ENCODE measurements at places on chromosomes 2 and 18. TPM values are rescaled to one million over a fixed set of nuclear protein-coding genes. Genes with fewer than 3 reads are reported as not detected.

The ZNF24 gene
- 121 TPM for total RNA-seq

The FMNL2 gene
- total RNA-seq = 73.3 TPM

The CCDC74B gene
- 13.4 TPM for total RNA-seq

The ALKAL2 gene
- 6.8 TPM for total RNA-seq

The WDPCP gene
- 53.5 TPM for total RNA-seq

The FZD7 gene
- 31.8 TPM for total RNA-seq

The NDUFS1 gene
- 167 TPM for total RNA-seq

The SERPINB11 gene
- total RNA-seq = 0.93 TPM

The PROKR1 gene
- 3.1 TPM for total RNA-seq

The KIAA2012 gene
- not detected for total RNA-seq

The HRH4 gene
- total RNA-seq = not detected

The AQP12A gene
- not detected for total RNA-seq

The KLHL29 gene
- 31.6 TPM for total RNA-seq

The MRPL19 gene
- 60.4 TPM for total RNA-seq

The CLK1 gene
- total RNA-seq = 392 TPM

The LHCGR gene
- 8.3 TPM for total RNA-seq

The ARL6IP6 gene
- total RNA-seq = 34.4 TPM

The PPP4R3B gene
- 121 TPM for total RNA-seq

The NCKAP5 gene
- total RNA-seq = 58.8 TPM

The PRKAG3 gene
- total RNA-seq = 1.5 TPM

The FRZB gene
- 66.1 TPM for total RNA-seq
